CD4-positive, alpha-beta T cell (primary cell): ENCODE measurements at places on chromosomes 4 and X.

- H3K4me3 ChIP-seq, result no peak overlapping the region
- H3K27me3 ChIP-seq, result no peaks in the 10 kb centered on the region
- no peak overlapping the region for H3K27ac ChIP-seq
- no peak for DNase-seq
Measured at GRCh38 chr4:184812651-184813181, 13.1 kb downstream of the ACSL1 start.

DNA sequence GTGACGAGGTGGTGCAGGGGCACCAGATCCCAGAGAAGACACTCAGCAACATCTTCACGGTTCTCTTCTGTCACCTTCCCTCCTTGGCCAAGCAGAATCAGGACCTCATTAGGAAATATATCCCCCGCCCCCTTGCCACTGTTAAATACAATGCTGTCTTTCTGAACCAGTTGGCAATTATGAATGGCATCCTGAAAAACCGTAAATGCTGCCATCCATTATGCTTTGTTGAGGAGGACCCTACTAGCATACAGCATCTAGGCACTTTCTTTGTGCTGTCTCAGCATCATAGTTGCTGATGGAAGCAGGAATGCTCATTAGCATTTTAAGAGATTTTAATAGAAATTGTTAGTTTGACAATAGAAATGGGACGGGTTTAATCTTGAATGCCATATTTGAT is 138.5 kb downstream of the DCLK2 start:
- H3K4me3 ChIP-seq, result no peak overlapping the region
- H3K27ac ChIP-seq, result no peak overlapping the region
- DNase-seq, result no peak
- no peaks in the 10 kb centered on the region for H3K4me1 ChIP-seq
- no peaks in the 10 kb centered on the region for H3K36me3 ChIP-seq

GRCh38 chr4:32986236-32986635 is 2266.1 kb downstream of the PCDH7 start:
- no peak overlapping the region for H3K4me3 ChIP-seq
- H3K27me3 ChIP-seq, result no peaks in the 10 kb centered on the region
- no peak overlapping the region for H3K27ac ChIP-seq
- no peaks in the 10 kb centered on the region for H3K4me1 ChIP-seq

DNA sequence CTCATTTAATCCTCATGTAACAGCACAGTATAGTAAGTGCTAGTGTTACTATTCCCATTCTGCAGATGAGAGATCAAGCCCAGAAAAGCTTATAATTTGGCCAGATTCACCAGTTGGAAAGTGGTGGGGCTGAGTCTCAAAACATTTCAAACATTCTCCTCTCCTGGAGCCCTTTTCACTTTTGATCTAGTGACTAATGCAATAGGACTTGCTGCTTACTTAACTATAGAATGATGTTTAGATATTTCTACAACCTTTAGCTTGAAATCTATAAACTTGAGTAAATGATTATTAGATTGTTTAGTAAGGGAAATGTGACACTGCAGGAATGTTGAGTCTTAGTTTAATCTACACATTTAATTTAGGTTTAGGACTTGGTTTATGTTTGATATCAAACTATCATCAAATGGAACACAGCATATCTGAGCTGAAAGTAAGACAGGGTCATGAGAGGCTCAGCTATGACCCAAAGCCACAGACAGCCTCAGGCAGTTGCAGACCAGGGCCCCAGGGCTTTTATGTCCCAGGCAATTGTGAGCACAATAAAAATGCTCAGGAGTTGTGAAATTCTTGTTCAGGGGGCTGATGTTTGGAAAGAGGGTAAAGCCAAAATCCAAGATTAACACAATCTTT is 199.5 kb upstream of the HS3ST1 start:
- no peak for DNase-seq
- no peaks in the 10 kb centered on the region for H3K27me3 ChIP-seq
- no peak overlapping the region for H3K4me3 ChIP-seq
- H3K36me3 ChIP-seq, result no peaks in the 10 kb centered on the region
- no peaks in the 10 kb centered on the region for H3K4me1 ChIP-seq
- H3K27ac ChIP-seq, result no peak overlapping the region

GRCh38 chrX:12060489-12061260 is 77.6 kb upstream of the FRMPD4 start:
- no peak overlapping the region for H3K27ac ChIP-seq
- no peak for DNase-seq
- H3K4me3 ChIP-seq, result no peak overlapping the region
- no peaks in the 10 kb centered on the region for H3K4me1 ChIP-seq
- no peaks in the 10 kb centered on the region for H3K36me3 ChIP-seq

DNA sequence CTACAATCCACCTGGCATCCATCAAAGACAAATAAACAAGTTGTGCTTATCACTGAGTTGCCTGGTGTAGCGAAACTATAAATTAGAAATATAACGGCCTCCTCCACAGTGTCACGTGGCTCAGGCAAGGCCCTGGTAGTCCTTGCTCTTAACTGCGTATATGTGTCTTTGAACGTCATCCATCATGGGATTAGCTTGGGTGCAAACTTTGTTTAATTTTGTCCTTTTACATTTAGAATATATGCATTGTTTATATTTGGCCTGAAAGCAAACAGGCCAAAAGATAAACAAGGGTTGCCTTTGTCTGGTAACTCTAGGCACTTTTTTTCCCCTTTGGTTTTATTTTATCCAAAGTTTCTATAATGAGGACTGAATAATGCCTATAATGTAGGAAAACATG is 184.9 kb downstream of the KIT start:
- no peak overlapping the region for H3K27ac ChIP-seq
- no peaks in the 10 kb centered on the region for H3K36me3 ChIP-seq
- no peak overlapping the region for H3K4me3 ChIP-seq
- no peaks in the 10 kb centered on the region for H3K27me3 ChIP-seq
- no peaks in the 10 kb centered on the region for H3K4me1 ChIP-seq

DNA sequence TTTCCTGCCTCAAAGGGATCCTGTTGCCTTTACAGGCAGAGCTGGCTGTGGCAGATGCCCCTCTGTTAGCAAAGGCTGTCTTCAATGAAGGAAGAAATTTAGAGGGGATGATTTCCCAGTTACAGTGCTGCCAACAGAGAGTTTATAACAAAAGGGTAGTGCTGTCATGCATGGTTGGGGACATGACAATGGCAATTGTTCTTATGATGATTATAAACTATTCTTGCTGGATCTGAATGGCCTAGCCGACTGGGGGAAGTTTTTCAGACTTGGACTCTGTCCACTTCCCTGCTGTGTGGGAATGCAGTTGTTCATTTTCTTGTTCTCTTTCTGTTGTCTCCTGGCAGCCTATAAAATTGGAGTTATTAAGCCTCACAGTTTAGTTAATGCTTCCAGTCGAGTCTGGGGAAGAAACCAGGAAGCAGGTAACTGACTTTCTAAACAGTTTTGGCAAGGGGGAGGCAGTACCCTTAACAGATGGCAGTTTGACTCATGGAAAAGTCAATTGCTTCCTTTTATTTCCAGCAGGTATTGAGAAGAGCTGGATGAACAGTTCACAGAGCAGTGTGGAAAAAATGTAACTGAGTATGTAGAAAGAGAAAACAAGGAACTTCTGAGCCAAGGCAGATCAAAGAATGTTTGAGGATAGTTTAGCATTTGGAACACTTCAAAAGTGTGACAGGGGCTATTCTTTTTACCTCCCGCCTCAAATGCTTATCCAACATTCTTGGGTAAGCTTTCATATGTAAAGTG is 582.6 kb downstream of the RAPGEF2 start:
- H3K4me1 ChIP-seq, result no peaks in the 10 kb centered on the region
- no peak overlapping the region for H3K4me3 ChIP-seq
- no peak overlapping the region for H3K27ac ChIP-seq
- no peaks in the 10 kb centered on the region for H3K27me3 ChIP-seq
- no peak for DNase-seq
- H3K36me3 ChIP-seq, result no peaks in the 10 kb centered on the region

DNA sequence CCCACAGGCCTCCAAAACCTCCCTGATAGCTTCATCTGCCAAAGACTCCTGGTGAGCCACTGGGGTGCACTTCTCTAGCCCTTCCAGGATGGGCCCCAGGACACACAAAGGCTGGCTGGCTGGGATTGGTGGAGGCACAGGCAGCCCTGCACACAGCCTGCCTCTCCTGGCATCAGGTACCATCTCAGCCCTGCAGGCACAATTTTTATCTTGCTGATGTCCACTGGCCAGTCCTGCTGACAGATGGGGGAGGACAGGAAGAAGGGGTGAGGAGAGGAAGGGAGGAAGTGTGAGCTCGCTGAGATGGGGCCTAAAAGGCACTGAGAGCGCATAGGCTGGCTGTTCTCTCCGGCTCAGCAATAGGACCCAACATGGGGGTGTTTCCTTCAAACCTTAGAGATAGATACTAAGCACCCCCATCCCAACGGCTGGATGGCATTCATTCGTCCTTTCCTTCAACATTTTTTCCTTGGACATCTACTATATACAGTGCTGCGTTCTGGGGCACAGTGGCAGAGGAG is 92.7 kb downstream of the PJA1 start:
- no peaks in the 10 kb centered on the region for H3K27me3 ChIP-seq
- H3K27ac ChIP-seq, result no peak overlapping the region
- DNase-seq, result no peak
- H3K36me3 ChIP-seq, result no peaks in the 10 kb centered on the region
- H3K4me1 ChIP-seq, result no peaks in the 10 kb centered on the region

GRCh38 chr4:176266026-176266425 is 3.0 kb downstream of the ASB5 start:
- H3K4me1 ChIP-seq, result no peaks in the 10 kb centered on the region
- no peaks in the 10 kb centered on the region for H3K27me3 ChIP-seq
- no peak overlapping the region for H3K27ac ChIP-seq
- DNase-seq, result no peak
- H3K36me3 ChIP-seq, result no peaks in the 10 kb centered on the region

- H3K4me1 ChIP-seq, result no peaks in the 10 kb centered on the region
- DNase-seq, result no peak
- H3K4me3 ChIP-seq, result no peak overlapping the region
- H3K27ac ChIP-seq, result no peak overlapping the region
Measured at GRCh38 chrX:150269605-150270254, 93.4 kb upstream of the MAMLD1 start.

- H3K4me3 ChIP-seq, result no peak overlapping the region
- no peak overlapping the region for H3K27ac ChIP-seq
- peaks cover 7% of the 10 kb centered on the region for H3K27me3 ChIP-seq
Measured at GRCh38 chr4:17787315-17787714, 5.9 kb upstream of the FAM184B start.

GRCh38 chr4:73477176-73477575 is 4.4 kb upstream of the AFM start:
- no peaks in the 10 kb centered on the region for H3K27me3 ChIP-seq
- DNase-seq, result no peak
- H3K27ac ChIP-seq, result no peak overlapping the region
- H3K4me1 ChIP-seq, result no peaks in the 10 kb centered on the region

- DNase-seq, result no peak
- H3K4me3 ChIP-seq, result no peak overlapping the region
- no peaks in the 10 kb centered on the region for H3K27me3 ChIP-seq
- H3K36me3 ChIP-seq, result no peaks in the 10 kb centered on the region
- H3K4me1 ChIP-seq, result peaks cover 9% of the 10 kb centered on the region
Measured at GRCh38 chrX:153766871-153767673, 3.0 kb downstream of the PLXNB3 start.

GRCh38 chr4:174627473-174627872 is 105.2 kb upstream of the HPGD start:
- no peak for DNase-seq
- no peak overlapping the region for H3K27ac ChIP-seq
- no peaks in the 10 kb centered on the region for H3K27me3 ChIP-seq
- no peaks in the 10 kb centered on the region for H3K36me3 ChIP-seq

DNA sequence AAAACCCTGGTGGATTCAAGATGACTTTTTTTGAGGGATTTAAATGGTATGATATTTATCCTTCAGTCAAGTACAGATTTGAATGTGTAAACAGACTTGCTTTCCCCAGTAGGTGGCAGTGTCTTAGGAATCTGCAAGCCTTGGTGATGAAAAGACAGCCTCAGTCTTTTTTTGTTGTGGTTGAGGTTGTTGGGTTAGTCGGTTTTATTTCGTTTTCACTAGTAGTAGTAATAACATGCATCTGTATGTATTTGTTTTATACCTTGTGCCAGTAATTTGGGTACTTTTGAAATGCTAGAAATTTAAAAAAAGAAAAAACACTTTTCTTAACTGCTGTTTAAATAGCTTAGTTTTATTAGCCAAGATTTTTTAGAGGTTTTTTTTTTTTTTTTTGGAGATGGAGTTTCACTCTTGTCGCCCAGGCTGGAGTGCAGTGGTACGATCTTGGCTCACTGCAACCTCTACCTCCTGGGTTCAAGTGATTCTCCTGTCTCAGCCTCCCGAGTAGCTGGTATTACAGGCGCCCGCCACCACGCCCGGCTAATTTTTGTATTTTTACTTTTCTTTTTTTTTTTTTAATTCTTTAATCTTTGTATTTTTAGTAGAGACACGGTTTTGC is 39.2 kb downstream of the COPS4 start:
- peak overlapping the region; percentile 13 for H3K4me3 ChIP-seq
- peaks cover 38% of the 10 kb centered on the region for H3K36me3 ChIP-seq
- peaks cover 8% of the 10 kb centered on the region for H3K4me1 ChIP-seq
- peak; percentile 92 for DNase-seq

DNA sequence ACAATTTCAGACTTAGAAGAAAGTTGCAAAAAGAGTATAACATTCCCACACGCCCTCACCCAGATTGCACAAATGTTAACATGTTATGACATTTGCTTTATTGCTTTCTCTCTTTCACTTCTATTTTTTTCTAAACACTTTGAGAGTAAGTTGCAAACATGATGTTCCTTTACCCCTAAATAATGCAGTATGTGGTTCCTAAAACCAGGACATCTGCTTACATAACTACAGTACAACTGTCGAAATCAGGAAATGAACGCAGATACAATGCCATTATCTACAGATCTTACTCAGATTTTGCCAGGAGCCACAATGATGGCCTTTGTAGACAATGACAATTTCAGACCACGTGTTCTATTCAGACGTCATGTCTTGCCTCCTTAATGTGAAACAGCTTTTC is 22.4 kb downstream of the SH3TC1 start:
- H3K36me3 ChIP-seq, result peaks cover 65% of the 10 kb centered on the region
- H3K4me3 ChIP-seq, result no peak overlapping the region
- H3K4me1 ChIP-seq, result peaks cover 48% of the 10 kb centered on the region
- no peak for DNase-seq
- H3K27ac ChIP-seq, result peak overlapping the region; percentile 6

- H3K4me1 ChIP-seq, result peaks cover 9% of the 10 kb centered on the region
- H3K27me3 ChIP-seq, result no peaks in the 10 kb centered on the region
- DNase-seq, result no peak
Measured at GRCh38 chr4:38452542-38452941, 211.5 kb upstream of the KLF3 start.

DNA sequence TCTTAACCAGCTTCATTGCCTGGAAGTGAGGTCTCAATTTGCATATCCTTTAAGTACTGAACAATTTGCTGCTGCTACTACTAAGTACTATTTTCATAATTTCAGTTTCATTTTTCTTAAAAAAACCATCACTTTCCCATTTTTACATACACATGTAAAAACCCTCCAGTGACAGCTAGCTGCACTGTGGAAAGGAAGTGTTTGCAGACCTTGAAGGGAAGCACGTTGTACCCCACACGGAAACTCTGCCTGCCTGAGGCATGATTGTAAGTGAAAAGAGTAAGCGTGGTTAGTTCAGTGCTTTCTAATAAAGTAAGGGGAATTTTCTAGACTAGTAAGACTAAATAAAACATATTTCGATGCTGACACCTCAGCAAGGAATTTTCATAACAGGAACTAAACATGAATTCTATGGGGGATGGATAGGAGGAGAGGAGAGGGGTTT is 103.6 kb downstream of the RAPGEF2 start:
- H3K4me1 ChIP-seq, result peaks cover 10% of the 10 kb centered on the region
- no peaks in the 10 kb centered on the region for H3K27me3 ChIP-seq
- peaks cover 5% of the 10 kb centered on the region for H3K36me3 ChIP-seq
- H3K4me3 ChIP-seq, result no peak overlapping the region
